Gastrocnemius medialis (tissue), 4 donors: ENCODE measurements at places on chromosomes 11 and 22. TPM values are rescaled to one million over a fixed set of nuclear protein-coding genes. Genes with fewer than 3 reads are reported as not detected.
A peak's percentile ranks its signal among the peaks of the same experiment; 100 is the strongest.

MS4A2 gene
- total RNA-seq, result not detected

PKNOX2 gene
- total RNA-seq, result 3.7 TPM

MMP12 gene
- total RNA-seq, result not detected

MYRF gene
- 0.07 TPM for total RNA-seq

SPDYC gene
- total RNA-seq, result not detected

GPR137 gene
- 28.9 TPM for total RNA-seq

ASCL2 gene
- total RNA-seq, result not detected

CALCA gene
- not detected for total RNA-seq

GRCh38 chr11:118194835-118195627, 18.6 kb upstream of the SCN2B start:
- DNase-seq, result peak; percentile 90
- no peak overlapping the region for H3K4me3 ChIP-seq
- H3K36me3 ChIP-seq, result no peaks in the 10 kb centered on the region

DNA sequence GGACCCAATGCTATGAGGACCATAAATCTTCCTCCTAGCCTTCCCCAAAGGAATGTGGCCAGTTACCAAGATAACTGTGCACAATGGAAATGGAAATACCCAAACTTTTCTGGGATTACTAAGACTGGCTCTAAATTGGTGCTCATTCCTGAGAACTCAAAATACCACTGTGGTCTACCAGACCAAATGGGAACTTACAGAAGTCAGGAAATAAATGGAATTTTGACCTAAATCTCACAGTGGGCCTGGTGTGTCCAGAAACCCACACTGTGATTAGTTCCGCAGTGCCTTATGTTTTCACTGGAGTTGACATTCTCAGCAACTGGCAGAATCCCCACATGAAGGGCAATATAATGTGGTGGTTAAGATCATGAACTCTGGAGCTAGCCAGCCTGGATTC, 99.4 kb upstream of the ZC3H12C start:
- no peak overlapping the region for H3K27ac ChIP-seq
- no peaks in the 10 kb centered on the region for H3K4me1 ChIP-seq
- no peaks in the 10 kb centered on the region for H3K27me3 ChIP-seq
- H3K36me3 ChIP-seq, result no peaks in the 10 kb centered on the region
- no peak overlapping the region for H3K4me3 ChIP-seq

DNA sequence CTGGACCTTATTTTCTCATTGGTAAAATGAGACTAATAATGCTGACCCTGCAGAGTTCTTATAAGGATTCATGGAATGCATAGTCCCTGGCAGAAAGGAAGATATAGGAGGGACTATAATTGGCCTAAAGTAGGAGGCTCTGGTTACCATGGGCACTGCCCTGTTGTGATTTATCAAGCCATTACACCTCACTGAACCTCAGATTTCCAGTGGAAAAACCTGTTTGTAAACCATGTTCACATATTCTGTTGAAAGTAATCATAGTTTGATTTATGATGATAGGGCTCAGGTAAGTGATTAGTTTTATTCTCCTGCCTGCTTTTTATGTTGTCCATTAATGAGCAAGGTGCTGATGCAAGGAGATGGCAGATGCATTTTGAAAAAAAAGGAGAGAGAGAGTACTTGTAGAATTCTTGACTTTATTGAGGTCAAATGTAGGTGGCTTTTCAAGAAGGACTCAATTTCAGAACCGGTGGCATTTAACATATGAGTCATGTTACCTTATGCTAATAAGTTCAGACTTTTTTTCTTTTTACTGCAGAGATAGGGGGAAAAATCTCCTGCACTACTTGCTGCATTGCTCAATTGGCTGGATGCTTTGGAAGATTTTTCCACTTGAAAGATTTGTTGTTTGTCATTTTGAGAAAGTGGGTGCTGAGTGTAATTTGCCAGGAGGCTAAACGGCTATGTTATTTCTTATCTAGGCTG, 14.6 kb downstream of the NF2 start:
- peaks cover 27% of the 10 kb centered on the region for H3K4me1 ChIP-seq
- DNase-seq, result no peak
- no peak overlapping the region for H3K4me3 ChIP-seq
- H3K36me3 ChIP-seq, result no peaks in the 10 kb centered on the region

DNA sequence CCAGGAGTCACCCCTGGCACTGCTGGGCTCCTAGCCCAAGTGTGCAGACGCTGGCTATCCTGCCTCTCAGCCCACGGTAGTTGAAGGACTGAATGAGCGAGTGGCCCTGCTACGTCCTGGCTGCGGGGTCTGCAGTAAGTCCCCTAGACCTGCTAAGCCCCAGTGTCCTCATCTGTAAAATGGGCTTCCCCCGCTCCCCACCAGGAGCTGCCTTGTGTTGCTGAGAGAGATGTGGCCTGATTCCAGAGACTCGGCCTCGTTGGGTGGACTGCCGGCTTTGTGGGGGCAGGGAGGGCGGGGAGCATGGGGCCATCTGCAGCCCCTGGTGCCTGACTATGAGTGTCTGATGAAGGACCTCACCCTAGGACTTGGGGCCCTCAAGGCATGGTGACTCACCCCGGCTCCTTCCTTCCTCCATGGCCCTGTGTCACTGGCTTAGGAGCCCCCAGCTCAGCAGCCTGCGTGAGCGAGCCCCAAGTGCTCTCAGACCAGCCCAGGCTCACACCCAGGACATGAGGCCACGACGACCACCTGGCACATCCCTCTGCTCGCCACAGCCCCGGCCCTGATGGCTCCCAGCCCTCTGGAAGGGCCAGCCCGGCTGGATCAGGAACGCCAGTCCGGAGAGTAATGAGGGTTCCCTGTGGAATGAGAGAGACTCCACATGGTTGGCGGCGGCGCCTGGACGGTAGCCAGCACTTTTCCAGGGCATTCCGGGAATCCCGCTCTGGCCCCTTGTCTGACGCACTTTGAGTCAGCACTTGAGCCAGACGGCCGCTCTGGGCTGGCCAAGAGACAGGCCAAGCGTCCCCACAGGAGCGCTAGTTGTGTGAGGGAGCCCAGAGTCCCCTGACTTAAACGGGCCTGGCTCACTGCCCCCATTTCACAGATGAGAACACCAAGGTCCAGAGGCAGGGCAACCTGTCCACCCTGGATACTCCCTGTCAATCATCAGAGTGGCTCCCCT, 50.5 kb upstream of the SHISAL1 start:
- H3K27me3 ChIP-seq, result no peaks in the 10 kb centered on the region
- peaks cover 12% of the 10 kb centered on the region for H3K4me1 ChIP-seq
- no peak overlapping the region for H3K4me3 ChIP-seq
- no peak for DNase-seq

- no peak overlapping the region for H3K27ac ChIP-seq
- no peaks in the 10 kb centered on the region for H3K4me1 ChIP-seq
- DNase-seq, result no peak
- no peaks in the 10 kb centered on the region for H3K27me3 ChIP-seq
- H3K36me3 ChIP-seq, result no peaks in the 10 kb centered on the region
These were observed 820.3 kb upstream of the FAT3 start for GRCh38 chr11:91404344-91404743.

DNA sequence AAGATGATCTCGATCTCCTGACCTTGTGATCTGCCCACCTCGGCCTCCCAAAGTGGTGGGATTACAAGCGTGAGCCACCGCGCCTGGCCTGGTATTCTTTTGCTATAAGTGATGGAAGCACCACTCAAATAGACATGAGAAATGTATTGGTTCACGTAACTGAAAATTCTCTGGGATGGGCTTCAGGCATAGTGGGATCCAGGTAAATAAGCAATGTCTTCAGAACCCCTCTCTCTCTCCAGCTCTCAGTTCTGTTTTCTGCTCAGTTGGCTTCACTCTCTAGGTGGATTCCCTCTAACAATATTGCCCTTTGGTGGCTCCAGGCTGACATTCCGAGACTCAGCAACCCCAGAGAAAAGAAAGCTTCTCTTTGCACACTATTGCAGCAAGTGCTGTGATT, 889 bp upstream of the LHFPL7 start:
- peaks cover 21% of the 10 kb centered on the region for H3K27me3 ChIP-seq
- no peak overlapping the region for H3K4me3 ChIP-seq
- no peak overlapping the region for H3K27ac ChIP-seq
- no peaks in the 10 kb centered on the region for H3K4me1 ChIP-seq
- H3K36me3 ChIP-seq, result no peaks in the 10 kb centered on the region

- H3K4me1 ChIP-seq, result peaks cover 25% of the 10 kb centered on the region
- H3K27ac ChIP-seq, result no peak overlapping the region
- H3K4me3 ChIP-seq, result no peak overlapping the region
- no peak for DNase-seq
- H3K36me3 ChIP-seq, result no peaks in the 10 kb centered on the region
These were observed 22.3 kb downstream of the PPFIBP2 start for GRCh38 chr11:7536100-7536499.

- no peak overlapping the region for H3K27ac ChIP-seq
These were observed 7.8 kb downstream of the CCDC90B start for GRCh38 chr11:83278351-83278750.

DNA sequence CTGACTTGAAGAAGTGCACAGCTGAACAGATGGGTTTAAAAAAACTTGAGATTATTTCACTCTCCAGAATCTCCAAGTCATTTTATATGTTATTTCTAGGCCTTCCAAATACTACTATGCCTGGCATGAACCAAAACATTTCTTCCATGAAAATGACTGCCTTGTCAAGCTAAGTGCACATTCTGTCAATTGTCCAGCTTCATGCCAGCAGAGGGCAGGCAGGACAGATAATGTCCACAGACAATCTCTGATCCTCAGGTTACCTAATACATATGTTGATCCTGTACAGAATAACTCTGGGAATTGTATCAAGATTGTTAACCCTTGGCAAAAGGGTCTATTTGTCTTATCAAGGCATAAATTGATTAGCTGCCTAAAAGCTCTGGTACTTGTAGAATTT, 229.5 kb downstream of the AASDHPPT start:
- H3K4me3 ChIP-seq, result no peak overlapping the region
- H3K4me1 ChIP-seq, result no peaks in the 10 kb centered on the region
- no peak overlapping the region for H3K27ac ChIP-seq
- no peaks in the 10 kb centered on the region for H3K36me3 ChIP-seq
